Globus pallidus (tissue), 1 donor: ENCODE measurements at places on chromosomes 7 and 10.

- DNase-seq: no peak
These were observed 35.6 kb upstream of the LOXL4 start for GRCh38 chr10:98303569-98303968.

- no peak for DNase-seq
These were observed at the start of gene CPA4 for GRCh38 chr7:130292682-130293257. CPA4 (plus strand) TSS chr7:130293161; CDS start chr7:130293181, 20 bp downstream.

GRCh38 chr10:1661859-1662437 is 75.4 kb downstream of the ADARB2 start:
- no peak for DNase-seq

GRCh38 chr10:84159076-84159685 is 14.4 kb upstream of the GPR15LG start:
- no peak for DNase-seq

DNA sequence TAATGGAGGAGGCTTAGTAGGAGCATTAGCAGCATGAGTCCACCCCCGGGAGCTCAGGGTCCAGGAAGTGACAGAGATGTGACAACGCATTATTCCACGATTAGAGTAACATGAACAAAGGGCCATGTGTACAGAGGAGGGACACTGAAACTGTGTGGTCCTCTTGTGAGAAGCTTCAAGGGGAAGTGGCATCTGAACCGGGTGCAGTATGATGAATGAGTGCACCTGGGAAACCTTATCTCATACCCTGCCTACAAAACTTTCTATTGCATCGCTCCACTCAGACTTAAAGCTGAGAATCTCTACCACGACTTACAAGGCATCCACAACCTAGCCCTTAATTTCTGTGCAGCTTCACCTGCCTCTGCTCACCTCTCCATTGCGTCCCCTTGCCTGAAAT is 115.3 kb upstream of the AMPH start:
- DNase-seq: no peak

DNA sequence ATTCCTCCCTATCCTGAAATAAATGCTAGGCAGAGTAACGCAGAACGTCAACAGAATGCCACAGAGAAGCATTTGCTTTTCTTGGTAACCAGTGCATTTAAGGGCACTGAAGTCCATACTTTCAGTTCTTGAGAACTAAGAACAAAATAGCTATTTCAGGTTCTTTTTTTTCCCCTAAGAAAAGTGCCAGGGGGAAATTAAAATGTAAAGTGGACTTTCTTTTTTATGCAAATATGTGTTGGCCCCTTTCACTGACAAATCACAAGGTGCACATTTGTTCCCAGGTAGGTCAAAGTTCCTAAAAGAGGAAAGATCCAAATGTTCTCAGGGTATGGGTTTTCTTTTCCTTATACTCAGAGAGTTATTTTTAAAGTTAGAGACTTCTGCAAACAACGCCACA is 151.5 kb downstream of the HPSE2 start:
- peak; percentile 65 for DNase-seq

DNA sequence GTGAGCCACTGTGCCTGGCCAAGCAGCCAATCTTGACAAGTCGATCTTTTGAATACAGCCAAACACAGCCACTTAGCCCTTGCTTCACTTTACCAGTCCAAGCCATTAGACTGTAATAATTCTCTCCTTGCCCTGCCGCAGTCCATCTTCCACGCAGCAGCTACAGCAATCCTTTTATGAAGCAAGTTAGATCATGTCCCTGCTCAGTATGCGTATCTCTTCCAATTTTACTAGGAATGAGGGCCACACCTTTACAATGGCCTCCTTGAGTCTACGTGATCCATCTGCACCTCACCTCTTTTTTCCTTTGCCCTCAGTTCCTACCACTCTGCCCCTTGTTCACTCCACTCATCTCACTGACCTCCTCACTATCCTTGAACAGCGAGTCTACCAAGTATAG is 22.2 kb downstream of the GSAP start:
- no peak for DNase-seq

DNA sequence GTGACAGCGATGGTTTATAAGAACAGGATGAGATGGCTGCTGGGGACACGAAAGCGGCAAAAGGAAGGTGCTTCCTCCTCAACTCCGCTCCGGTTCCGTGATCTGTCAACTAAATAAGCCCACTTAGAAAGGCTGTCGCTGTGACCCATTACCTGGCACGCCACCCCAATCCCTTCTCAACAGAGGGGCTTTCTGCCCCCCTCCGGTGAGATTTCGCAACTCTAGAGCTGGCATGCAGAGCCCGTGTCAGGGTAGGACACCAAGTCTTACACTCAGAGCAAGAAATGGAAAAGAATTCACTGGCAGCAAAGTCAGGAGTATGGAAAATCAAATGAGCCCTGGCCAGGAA is 66.4 kb downstream of the FGFR2 start:
- DNase-seq: no peak

- no peak for DNase-seq
These were observed 14.3 kb upstream of the VIPR2 start for GRCh38 chr7:159158888-159159405.

DNA sequence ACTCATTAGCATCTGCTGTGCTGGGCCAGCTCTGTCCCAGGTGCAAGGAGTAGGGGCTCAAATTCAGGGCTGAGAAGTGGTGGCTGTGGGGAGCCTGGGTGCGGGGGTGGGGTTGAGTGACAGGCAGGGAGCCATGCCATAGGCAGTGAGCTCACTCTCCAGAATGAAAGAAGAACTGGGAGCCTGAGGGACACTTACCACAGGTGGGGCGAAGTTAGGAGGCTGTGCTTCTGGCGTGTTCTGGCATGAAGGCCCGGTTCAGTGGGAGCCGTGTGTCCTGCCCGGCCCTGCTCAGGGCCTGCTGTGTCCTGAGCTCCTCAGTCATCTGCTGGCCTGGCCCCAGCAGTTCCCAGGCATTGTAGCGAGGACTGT is 62.5 kb downstream of the MKI67 start:
- no peak for DNase-seq

- no peak for DNase-seq
These were observed 27.7 kb downstream of the BCCIP start for GRCh38 chr10:125850766-125851731.

DNA sequence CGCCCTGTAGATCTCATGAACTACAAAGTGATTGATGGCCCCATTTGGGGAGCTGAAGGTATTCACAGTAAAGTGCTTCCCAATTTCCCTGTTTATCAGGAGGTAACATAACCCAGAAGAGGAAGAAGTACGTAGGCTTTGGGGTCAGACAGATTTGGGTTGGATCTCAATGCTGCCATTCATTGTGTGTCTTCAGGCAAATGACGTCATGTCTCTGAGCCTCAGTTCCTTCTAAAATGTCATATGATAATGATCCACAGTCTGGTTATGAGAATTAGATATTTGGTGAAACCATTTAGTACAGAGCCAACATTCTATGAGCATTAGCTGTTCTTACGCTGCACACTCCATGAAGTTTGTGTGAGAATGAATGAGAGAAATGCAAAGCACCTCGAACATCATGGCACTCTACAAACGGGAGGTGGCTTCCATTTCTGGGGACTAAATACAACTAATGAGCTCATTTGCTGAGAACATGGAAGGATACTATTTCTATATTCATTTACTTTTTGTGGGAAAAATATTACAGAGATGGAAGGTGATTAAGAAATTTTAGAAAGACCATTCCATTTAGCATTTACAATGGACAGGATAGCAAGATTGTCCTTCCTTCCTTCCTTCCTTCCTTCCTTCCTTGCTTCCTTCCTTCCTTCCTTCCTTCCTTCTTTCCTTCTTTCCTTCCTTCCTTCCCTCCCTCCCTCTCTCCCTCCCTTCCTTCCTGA is 13.8 kb upstream of the JCAD start:
- no peak for DNase-seq

DNA sequence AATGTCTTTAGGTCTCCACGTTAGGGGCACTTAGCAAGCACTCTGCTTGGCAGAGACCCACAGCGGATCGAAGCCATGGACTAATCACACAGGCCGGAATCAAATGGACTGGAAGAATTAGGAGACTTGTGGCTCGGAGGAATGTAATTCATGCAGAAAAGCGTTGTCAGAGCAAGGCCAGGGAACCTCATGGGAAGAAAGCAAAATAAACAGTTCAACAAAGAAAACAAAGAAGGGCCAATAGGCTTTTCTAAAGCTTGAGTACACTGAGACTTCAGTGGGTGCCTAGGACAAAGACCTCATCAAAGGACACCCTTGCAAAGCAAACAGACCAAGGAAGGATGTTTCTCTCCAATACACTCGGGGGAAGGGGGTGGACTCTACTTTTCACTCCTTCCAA is 171.1 kb downstream of the GLI3 start:
- DNase-seq: peak; percentile 33

DNA sequence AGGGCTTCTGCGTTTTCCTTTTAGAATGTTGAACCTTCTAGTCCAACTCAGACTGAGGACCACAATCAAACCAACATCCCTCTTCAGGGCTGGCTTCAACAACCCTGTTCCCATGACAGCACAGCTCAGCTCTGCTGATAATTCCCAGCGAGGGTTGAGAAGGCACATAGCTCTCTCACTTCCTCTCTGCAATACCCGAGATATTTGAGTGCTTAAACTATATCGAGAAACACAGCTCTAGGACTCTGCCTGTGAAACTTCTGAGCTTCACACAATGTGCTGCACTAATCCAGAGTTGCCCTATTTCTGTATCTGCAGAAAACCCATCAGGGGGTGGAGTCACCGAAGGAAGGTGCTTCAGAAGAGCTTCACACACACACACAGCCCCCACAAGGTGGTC is 1.6 kb upstream of the ADARB2 start:
- no peak for DNase-seq

GRCh38 chr10:112071596-112072133 is 111.9 kb downstream of the GPAM start:
- no peak for DNase-seq

DNA sequence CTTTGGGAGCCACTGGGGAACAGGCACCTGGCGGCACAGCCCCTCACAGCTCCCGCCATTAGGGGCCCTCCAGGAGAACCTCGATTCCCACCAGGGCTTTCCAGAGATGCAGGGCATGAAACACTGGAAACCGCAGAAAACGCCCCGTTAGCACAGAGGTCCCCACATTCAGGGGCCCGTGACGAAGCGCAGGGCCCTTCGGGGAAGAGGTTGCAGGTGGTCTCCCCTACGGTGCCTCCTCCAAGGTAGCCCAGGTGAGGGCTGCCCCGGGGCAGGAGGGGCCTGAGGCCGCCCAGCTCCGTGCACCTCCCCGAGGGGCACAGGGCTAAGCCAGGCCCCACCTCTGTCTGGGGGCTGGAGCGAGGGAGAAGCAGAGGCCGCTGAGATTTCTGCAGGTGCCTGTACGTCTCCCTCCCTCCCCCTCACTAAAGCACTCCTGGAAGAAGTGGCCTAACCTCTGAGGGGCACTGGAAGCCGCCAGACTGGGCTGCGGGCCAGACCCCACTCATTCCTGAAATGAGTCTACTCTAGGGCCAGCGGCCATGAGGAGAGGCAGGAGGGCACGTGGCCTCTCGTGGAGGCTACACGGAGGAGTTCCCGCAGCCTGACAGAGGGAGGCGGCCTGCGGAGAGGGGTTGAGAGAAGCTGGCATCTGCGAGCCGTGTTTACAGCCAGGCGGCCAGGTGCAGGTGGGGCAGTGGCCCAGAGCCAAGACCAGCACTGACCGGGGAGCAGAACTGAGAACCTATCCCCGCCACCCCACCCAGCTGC is 6.9 kb downstream of the PDGFA start:
- DNase-seq: no peak

DNA sequence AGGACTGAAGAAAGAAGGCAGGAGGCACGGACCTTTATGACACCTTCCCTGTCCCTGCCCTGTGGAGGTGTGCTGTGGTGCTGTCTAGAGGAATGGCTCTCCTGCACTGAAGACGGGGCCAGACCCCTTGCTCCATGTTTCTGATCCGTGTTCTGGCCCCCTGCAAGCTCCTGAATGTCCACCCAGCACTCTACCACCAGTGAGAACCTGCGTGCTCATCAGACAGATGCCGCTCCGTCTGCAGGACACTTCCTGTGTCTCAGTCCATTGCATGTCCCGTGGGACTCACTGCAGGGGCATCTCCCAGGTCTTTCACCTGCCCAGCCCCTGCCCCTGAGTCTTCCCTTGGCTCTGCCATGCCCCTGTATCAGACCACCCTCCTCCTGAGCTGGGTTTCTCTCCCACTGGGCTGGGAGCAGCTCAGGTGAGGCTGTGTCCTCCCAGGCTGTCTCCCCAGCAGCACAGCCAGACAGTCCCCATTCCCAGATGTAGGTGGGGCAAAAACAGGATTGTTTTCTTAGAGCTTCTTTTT is 278.3 kb upstream of the ZNF32 start:
- DNase-seq: no peak

DNA sequence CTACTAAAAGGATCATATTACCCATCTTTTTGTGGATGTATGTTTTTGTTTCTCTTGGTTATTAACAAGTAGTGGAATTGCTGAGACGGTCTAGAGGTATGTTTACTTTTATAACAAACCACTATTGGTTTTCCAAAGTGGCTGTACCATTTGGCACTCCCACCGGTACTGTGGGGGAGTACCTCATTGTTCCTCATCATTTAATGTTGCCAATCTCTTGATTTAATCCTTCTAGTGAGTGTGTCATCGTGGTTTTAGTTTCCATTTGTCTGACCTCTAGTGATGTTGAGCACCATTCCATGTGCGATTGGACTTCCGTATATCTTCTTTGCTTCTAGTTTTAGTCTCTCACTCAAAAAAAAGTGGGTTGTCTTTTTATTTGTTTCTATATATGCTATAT is 50.4 kb downstream of the RBM33 start:
- DNase-seq: no peak

GRCh38 chr10:31404640-31405039 is 85.6 kb downstream of the ZEB1 start:
- no peak for DNase-seq

- DNase-seq: no peak
These were observed 1673.4 kb downstream of the REEP3 start for GRCh38 chr10:65194555-65194954.

- peak; percentile 65 for DNase-seq
These were observed 49.6 kb upstream of the SMNDC1 start for GRCh38 chr10:110354322-110354766.

GRCh38 chr7:4934419-4935025 is 24.5 kb downstream of the MMD2 start:
- peak; percentile 47 for DNase-seq

DNA sequence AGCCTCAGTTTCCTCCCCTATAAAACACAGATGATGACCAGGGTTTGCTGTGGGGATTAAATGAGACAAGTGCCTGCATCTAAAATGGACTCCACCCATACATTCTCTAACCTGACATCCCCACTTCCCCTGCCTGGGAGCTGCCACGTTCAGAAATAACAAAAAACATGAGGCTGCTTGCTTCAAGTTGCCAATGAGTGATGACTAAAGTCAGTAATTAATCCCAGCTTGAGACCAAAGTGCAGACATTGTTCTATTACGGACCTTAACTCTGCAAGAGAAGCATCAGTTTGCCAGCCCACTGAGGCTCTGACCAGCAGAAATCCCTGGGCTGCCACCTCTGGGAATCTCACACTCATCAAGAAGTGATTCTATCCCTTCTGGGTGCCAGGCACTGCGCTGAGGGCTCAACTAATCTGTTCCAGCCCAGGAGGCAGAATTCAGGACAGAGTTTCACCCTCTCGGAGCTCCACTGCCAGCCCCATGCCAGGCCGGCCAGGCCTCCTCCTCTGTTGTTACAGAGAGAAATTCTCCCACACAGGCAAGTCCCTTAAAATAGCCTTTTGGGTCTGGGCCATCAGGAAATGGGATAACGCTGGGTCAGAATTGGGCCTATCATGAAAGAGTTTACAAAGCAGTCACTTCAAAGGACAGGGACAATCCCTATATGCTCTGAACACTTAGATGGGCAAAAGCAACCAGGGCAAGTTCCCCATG is 11.4 kb downstream of the SH3PXD2A start:
- DNase-seq: no peak

GRCh38 chr7:70890147-70890969 is 241.6 kb upstream of the GALNT17 start:
- DNase-seq: no peak
